ENCODE measurements at places on chromosomes 4 and X. TPM values are rescaled to one million over a fixed set of nuclear protein-coding genes. Genes with fewer than 3 reads are reported as not detected.

Gene RBM10
- total RNA-seq, result 59.6 TPM

Gene GATA1
- 0.73 TPM for total RNA-seq

DNA sequence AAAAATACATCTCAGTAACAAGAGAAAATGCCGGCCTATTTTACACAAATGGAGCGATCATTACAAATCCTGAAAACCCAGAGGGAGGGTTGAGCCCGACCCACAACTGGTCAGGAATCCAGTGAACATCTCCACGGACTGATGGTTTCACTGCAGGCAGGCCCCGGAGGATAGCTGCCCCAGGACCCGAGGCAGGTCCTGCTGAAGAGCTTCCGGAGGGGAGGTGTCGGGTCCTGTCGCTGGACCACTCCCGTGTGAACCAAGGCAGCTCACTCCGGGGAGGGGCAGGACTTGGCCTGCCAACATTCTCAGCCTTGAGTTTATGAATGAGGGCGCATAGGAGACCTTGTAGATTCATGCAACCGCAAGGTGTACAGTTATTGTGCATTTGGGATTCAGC is 4.8 kb upstream of the CRMP1 start:
- H3K36me3 ChIP-seq, result peaks cover 7% of the 10 kb centered on the region
- DNase-seq, result no peak
- no peak overlapping the region for H3K4me3 ChIP-seq
- peaks cover 45% of the 10 kb centered on the region for H3K27me3 ChIP-seq
- no peaks in the 10 kb centered on the region for H3K4me1 ChIP-seq
- H3K27ac ChIP-seq, result no peak overlapping the region

DNA sequence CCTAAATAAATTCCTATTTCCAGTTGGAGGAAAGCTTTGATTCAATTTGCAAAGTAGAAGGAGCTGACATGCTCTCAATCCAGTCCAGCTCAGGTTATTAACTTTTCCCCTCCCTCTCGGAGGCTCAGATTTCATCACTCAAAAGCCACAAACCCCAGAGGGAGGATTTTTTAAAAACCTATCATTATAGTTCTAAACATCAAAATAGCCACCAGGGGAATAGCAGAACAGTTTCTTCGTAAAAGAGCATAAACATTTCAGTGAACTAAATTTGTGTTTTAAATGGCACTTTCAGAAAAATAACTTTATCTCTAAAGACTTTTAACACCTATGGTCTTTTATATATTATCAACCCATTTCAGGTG is 8.8 kb downstream of the GPRIN3 start:
- peak; percentile 67 for DNase-seq
- peak overlapping the region; percentile 90 for H3K4me3 ChIP-seq
- H3K4me1 ChIP-seq, result peaks cover 51% of the 10 kb centered on the region
- no peak overlapping the region for H3K27ac ChIP-seq
- H3K27me3 ChIP-seq, result no peaks in the 10 kb centered on the region

DNA sequence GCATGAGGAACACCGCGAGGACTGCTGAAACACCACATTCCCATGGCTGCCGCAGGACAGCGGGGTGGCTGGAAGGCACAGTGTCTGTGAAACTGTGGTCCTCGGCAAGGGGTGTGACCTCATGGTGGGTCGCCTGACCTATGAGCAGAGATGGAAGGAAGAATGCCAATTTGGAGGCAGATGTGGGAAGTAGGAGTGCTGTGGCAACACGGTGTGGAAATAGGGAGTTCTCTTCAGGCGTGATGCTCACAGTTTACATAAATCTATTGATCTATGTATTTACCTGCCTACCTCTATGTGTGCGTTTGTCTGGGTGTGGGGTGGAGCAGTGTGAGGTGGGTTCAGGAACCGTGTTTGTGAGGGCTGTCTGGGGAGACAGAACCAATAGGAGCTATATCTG is 62.3 kb upstream of the LSM6 start:
- H3K36me3 ChIP-seq, result no peaks in the 10 kb centered on the region
- H3K4me3 ChIP-seq, result no peak overlapping the region
- no peak overlapping the region for H3K27ac ChIP-seq

GRCh38 chr4:112550728-112551127 is 34.7 kb upstream of the NEUROG2 start:
- no peak for DNase-seq
- no peak overlapping the region for H3K4me3 ChIP-seq
- H3K36me3 ChIP-seq, result no peaks in the 10 kb centered on the region
- no peaks in the 10 kb centered on the region for H3K4me1 ChIP-seq
- no peaks in the 10 kb centered on the region for H3K27me3 ChIP-seq

DNA sequence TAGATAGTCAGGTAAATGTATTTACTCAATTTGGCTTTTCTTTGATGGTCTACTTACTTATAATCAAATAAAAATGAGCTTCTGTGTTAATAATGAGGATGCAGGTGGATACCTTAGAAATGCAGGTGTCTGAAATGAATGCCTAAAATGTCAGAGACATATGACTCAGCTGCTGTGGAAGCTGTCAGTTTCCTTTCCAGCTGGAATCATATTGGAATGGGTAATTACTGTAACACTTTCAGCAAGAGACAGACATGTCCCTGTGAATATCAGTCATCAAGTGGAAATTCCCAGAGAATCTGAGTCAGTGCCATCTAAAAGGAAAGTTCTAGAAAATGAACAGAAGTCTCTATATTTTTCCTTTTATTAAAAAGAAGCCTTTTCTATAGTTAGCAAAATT is 783.0 kb upstream of the AADAT start:
- H3K27me3 ChIP-seq, result no peaks in the 10 kb centered on the region
- H3K4me1 ChIP-seq, result no peaks in the 10 kb centered on the region
- no peak overlapping the region for H3K4me3 ChIP-seq
- no peak overlapping the region for H3K27ac ChIP-seq
- no peak for DNase-seq

DNA sequence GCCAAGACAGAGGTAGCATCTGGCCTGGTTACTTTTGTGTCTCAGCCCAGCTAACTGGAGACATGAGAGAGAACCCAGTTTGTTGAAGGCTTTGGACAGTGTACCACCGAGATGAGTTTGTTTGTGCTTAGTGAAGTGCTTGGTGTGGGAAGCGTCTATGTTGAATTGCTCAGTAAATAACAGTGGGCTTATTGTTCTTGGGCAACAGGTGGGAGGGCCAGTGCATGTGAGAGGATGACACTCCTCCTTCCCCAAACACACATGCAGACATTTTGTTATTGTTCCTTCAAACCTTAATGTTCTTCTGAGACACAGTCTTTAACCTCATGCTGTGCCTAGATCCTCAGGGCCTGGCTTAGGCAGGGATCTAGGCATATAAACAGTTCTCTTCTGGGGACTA is 39.7 kb downstream of the MSN start:
- no peaks in the 10 kb centered on the region for H3K27me3 ChIP-seq
- DNase-seq, result no peak
- peak overlapping the region; percentile 83 for H3K4me3 ChIP-seq
- peak overlapping the region; percentile 90 for H3K27ac ChIP-seq
- peaks cover 49% of the 10 kb centered on the region for H3K4me1 ChIP-seq

GRCh38 chr4:64495946-64496345 is 86.7 kb upstream of the TECRL start:
- no peak overlapping the region for H3K4me3 ChIP-seq
- no peaks in the 10 kb centered on the region for H3K4me1 ChIP-seq
- no peaks in the 10 kb centered on the region for H3K36me3 ChIP-seq
- no peak overlapping the region for H3K27ac ChIP-seq
- H3K27me3 ChIP-seq, result no peaks in the 10 kb centered on the region

- peaks cover 8% of the 10 kb centered on the region for H3K27me3 ChIP-seq
- no peaks in the 10 kb centered on the region for H3K4me1 ChIP-seq
- no peak overlapping the region for H3K4me3 ChIP-seq
Observed at GRCh38 chrX:107429090-107429489, 20.4 kb upstream of the FRMPD3 start.

Measured in natural killer cell treated with Interleukin-12 subunit alpha and Interleukin-12 subunit beta and Interleukin-15 and Interleukin-18, amount 100 ng/mL, for 72 hours (primary cell).